ENCODE measurements at places on chromosomes 2 and 18.

DNA sequence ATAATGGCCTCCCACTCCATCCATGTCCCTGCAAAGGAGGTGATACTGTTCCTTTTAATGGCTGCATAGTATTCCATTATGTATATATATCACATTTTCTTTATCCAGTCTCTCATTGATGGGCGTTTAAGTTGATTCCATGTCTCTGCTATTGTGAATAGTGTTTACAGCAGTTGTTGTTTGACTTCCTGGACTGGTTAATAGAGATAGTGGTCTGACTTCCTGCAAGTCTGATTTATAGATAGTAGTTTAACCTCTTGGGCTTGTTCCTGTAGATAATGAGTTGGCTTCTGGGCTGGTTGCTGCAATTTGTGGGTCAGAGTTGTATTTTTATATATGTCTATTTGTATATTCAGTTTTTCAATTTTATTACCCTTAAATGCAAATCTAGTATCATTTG is 145.4 kb downstream of the ARL6IP6 start:
- no peak for DNase-seq

DNA sequence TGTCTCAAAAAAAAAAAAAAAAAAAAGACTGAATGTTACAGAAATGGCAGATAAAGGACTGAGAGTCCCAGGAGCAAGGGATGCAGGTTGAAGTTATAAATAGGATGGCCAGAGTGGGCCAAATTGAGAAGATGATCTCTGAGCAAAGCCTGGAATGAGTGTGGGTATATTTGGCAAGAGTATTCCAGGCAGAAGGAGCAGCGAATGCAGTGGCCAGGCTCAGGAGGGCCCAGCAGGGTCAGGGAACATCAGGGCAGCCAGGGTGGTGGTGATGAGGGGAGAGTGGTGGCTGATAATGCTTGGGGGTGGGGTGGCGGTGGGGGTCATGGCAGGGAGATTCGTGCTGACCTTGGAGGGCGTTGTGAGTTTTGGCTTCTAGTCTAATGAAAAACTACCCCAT is 141.3 kb upstream of the AGAP1 start:
- no peak for DNase-seq

DNA sequence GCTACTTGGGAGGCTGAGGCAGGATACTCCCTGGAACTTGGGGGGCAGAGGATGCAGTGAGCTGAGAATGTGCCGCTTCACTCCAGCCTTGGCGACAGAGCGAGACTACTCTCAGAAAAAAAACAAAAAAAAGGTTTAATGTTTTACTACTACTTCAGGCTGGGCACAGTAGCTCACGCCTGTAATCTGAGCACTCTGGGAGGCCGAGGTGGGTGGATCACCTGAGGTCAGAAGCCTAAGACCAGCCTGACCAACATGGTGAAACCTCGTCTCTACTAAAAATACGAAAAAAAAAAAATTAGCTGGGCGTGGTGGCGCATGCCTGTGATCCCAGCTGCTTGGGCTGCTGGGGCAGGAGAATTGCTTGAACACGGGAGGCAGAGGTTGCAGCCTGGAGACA is 75.7 kb upstream of the ATIC start:
- DNase-seq = no peak

DNA sequence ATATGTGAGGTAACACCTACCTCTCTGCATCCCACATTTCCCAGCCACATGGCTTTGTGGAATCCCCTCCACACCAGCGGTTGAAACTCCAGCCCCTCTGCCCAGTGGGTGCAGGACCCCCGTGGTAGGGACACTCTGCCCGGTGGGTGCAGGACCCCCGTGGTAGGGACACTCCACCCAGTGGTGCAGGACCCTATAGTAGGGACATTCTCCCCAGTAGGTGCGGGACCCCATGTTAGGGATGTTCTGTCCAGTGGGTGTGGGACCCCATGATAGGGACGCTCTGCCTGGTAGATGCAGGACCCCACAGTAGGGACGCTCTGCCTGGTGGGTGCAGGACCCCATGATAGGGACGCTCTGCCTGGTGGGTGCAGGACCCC is 11.5 kb downstream of the COPS9 start:
- DNase-seq = no peak

GRCh38 chr18:36196238-36196995 is 9.1 kb downstream of the MOCOS start:
- no peak for DNase-seq

GRCh38 chr2:159044804-159045286 is 76.4 kb downstream of the TANC1 start:
- DNase-seq = no peak

- DNase-seq = no peak
Observed at GRCh38 chr18:44558767-44559166, 121.9 kb upstream of the SETBP1 start.

DNA sequence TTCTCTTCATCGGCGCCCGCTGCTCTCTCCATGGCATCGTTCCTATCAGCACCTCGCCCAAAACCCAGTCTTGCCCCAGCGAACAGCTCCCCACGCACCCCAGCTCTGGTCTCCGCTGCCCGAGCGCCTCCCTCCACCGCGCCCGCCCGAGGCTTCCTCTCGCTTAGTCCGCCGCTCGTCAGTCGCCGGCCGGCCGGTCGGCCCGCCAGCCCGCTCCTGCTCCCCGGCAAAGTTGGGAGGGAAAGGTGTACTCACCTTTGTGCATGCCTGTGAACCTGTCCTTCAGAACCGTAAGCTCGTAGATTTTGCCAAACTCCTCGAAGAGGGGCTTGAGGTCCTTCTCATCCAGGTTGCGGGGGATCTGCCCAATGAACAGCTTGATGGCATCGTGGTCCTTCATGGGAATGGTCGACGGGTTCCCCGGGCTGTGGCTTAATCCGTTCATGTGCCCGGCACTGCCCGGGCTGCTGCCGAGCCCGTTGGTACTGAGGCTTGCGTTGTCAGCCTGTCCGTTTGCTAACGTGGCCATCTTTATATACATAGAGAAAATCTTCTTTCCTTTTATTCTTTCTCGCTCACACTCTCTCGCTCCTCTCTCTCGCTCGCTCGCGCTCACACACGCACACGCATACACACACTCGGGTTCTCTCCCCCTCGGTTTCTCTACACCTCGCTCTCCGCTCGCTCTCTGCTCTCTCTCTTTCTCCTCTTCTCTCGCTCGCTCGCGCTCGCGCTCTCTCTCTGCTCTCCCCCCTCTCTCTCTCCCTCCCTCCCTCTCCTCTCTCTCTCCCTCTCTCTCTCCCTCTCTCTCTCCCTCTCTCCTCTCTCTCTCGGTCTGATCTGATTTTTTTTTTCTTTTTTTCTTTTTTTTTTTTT is at the start of gene CELF4:
Gene CELF4 (minus strand): TSS at position 698 of the 876 bp plus-strand sequence.
- no peak for DNase-seq

DNA sequence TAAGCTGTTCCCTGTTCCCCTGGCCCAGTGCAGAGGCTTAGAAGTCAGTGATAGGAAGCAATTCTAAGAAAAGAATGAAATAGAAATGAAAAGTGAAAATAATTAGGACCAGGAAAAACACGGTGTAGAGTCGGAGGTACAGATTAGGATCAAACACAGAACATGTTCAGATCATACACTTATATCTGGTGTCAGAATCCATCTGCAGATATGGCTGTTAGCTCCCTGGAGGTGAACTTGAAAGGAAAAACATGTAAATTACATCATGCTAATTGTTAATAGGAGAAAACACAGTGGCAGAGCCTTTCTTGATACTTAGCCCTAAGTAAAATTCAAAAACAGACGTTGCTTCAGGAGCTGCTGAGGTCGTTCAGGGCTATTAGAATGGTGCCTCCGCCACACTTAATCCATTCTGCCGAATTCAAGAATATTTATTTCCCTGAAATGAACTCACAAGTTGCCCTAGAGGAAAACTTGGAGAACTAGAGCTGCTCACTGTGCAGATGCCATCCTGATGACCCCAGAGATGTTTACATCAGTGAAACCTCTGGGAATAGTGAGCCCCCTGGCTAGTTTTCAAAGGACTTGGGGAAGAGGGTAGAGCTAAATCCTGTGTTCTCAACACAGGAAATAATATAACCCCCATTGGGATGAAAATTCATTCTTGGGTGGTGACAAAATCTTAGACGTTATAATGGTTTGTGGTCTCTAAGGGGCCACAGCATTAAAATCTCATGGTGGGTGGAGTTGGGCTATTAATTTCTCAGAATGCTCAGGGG is 27.5 kb downstream of the LPIN1 start:
- no peak for DNase-seq

GRCh38 chr2:232869138-232870017 is 686 bp upstream of the SNORC start:
- no peak for DNase-seq

DNA sequence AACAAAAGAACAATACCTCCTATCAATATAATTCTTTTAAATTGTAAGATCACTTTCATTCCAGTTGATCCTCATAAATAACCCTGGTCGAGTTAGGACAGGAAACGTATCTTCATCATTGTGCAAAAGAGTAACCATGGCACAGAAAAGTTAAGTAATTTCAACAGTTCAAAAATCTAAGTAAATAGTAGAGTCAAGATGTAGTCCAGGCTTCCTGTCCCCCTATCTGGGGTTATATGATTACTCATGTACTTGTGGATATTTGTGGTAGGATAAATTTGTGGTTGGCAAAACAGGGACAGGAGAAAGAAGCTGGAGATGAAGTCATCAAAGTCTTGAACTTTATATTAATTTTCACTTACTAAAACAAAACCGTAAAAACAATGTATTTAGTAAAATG is 772.6 kb downstream of the TSN start:
- no peak for DNase-seq

- DNase-seq = no peak
Observed at GRCh38 chr2:178208336-178208735, 14.0 kb downstream of the OSBPL6 start.

DNA sequence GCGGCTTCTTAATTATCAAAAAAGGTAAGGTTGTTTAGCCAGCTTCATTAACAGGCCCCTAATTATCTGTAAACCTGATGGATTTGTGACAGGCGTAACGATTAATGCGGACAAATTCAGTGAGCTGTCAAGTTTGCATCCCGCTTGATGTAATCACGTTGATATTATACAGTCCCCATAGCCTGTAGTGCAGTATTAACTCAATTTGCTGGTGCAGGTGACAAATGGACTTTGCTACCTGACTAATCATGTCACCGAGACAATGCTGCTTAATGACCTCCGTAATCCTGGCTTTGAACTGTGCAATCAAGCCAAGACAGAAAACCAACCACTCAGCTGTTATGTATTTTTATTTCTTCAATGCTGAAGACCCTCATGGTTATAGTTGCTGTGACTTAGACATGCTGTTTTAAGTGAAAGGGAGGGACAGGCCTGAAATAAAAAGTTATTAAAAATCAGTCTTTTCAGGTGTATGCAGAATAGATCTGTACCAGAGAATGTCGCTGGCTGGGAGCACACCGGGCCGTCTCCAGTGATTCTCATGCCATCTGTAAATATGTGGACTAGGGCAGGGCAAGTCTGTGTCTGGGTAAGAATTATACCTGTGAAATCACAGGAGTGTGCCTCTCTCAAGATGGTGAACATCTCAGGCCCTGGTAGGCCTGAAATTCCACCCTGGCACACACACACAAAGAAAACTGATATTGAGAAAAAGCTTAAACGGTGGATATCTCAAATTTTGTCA is 4.3 kb downstream of the TSHZ1 start:
- no peak for DNase-seq

DNA sequence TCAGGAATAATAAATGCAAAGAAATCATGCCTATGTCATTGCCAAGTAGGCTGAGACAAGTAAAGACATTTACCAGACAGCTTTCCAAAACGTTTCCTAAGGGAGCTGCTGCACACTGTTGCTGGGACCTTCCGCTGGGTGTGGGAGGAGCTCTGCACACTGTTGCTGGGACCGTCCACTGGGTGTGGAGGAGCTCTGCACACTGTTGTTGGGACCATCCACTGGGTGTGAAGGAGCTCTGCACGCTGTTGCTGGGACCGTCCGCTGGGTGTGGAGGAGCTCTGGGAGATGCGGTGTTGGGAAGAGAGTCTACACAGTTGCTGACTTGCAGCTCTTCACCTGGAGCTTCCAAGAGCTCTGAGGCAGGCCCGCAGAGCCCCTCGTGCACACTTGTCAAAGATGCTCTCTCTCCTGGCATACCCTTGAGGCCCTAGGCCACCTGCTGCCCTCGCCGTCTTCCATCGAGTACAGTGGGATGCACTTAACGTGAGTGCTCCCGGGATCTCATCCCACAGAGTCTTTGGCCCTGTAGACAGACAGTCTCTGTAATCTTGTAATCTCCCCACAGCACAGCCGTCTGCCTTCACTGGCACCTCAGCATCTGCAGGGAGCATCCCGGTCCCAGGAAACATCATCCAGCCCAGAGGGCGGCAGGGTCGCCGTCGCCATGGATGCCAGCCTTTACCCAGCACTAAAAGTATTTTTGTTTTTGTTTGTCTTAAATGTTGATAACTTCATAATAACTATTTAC is 51.4 kb downstream of the TRAPPC12 start:
- DNase-seq = no peak
